NCI-H2171 treated with DMSO at 0.1 percent for 48 hours (cell line): ENCODE measurements at places on chromosomes 11 and 22.

DNA sequence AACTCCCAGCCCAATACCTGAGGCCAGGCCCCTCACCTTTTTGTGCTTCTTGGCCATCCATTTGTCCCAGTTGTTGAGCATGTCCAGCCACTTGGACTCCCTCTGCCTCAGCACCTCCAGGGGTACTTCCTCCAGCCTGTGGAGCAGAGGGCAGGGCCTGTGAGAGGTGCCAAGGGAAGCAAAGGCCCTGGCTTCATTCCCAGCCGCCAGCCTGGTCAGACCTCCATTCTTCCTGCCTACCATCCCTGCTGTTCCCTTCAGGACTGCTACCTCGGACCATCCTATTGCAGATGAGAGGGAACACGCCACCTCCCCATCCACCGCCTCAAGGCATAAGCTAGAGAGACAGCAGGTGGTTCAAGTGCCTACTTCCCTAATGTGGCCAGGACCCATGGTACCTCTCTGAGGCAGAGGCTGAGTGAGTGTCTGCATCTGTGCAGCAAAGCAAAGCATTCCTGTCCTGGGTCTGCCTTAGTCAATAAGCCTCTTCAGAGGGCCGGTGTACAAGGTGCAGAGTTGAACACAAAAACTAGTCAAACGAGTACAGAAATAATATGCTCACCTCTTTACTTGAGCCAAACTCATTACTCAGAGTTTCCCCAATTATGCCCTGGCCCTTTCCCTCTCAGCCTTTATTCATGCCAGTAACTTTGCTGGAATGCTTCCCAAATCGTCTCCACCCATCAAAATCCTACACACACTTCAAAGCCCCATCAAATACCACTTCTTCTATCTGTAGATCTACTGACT, 15.4 kb upstream of the CASTOR1 start:
- no peak for DNase-seq

DNA sequence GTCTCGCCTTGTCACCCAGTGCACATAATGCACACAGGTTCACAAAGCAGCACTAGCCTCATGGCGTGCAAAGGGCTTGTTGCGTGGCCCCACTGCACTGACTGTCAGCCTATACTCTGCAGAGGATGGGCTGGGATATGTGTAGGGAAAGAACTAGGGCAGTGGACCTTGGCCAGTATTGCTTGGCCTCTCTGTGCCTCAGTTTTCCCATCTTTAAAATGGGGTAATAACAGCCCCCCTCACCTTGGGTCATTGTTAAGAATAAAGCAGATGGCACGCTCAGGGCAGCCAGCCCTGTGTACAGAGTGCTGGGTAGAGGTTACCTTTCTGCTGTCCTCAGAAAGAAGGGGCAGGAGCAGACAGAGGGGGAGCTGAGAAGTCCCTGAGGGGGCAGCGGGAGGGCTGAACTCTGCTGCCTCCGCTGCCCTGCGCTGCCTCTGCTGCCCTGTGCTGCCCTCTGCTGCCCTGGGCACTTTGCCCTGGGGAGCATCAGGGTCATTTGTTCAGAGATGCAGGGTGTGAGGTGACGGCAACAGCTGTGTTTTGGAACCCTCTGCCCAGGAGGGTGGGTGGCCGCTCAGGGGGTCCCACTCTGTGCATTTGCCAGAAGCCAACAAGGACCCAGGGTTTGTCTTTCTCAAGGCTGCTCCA, 71.2 kb downstream of the CACNA1I start:
- DNase-seq, result no peak

DNA sequence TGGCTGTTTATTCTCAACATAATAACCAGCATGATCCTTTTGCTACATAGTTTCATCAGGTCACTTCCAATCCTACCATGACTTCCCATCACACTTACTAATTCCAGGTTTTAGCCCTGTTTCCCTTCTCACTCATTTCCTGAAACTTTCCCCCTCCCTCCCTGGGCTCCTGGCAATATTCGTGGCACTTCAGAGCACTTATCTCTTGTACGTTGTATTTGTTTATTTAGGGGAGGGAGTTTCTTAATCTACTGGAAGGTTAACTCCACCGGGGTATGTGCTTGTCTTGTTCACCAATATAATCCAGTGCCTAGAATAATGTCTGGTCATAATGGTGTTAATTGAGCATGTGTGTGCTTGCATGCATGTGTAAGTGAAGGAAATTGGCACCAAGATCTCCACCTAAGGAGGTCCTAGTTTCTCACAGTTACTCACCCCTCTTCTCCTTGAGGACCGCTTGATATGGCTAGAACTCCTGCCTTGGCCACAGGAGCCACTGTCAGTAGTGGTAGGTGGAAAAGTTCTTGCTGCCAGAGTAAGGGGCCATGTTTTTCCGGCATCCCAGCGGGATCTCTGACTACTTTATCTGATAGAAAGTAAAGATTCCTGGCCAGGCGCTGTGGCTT, 11.7 kb downstream of the EIF3L start:
- no peak for DNase-seq

- no peak for DNase-seq
Measured at GRCh38 chr11:18365741-18366140, 28.6 kb upstream of the LDHA start.

DNA sequence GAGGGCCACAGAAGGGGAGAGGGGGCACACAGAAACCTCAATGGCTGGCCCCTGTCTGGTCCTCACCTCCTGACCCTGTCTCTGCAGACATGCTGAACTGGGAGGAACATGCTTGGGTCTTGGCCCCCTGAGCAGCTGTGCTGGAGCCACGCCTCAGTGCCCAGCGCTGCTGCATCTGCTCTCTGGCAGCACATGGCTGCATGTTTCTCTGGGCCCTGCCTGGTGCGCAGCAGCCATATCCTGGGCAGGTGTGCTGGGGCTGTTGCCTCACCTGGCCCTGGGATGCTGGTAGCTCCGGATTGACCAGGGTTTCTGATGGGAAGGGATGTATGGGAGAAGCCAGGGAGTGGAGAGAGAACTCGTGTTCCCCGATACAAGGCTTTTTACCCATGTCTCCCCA, 248.0 kb downstream of the ST3GAL4 start:
- DNase-seq, result peak; percentile 19

DNA sequence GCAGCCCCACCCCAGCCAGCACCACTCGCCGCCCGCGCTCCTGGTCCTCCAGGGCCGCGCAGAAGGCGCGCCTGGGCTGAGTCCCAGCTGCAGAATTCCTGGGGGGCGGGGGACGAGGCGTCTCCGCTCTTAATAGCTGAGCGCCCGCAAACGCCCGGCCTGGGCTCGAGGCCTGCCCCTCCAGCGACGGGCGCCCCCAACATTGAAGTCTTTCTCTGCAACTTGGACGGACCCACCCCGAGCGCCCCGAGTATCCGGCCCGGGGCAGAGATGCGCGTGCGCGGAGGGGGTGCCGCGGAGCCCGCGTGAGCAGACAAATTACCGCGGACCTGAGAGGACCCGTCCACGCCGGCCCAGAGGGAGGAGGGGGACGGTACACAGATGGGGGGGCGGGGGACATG, 6.7 kb upstream of the SYT7 start:
- no peak for DNase-seq

- DNase-seq, result peak; percentile 81
Measured at GRCh38 chr11:69447786-69448185, 33.7 kb upstream of the LINC01488 start.

DNA sequence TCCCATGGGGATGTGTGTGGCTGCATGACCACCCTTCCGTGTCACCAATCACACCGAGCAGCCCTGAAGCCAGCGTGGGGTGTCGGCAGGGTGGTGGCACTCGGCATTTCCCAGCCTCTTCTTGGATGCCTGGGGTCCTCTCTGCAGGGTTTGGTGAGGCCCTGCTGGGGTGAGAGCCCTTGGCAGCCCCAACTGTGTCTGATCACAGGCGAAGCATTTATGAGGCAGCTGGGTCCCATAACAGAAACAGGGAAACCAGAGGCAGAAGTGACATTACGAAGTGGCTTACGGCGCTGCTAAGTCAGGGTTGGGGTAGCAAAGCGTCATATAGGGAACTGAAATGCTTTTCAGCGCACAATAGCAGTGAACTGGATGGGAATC, 92.3 kb upstream of the SEPTIN5 start:
- DNase-seq, result no peak

- DNase-seq, result no peak
Measured at GRCh38 chr22:28402539-28402938, 277.1 kb downstream of the TTC28 start.

DNA sequence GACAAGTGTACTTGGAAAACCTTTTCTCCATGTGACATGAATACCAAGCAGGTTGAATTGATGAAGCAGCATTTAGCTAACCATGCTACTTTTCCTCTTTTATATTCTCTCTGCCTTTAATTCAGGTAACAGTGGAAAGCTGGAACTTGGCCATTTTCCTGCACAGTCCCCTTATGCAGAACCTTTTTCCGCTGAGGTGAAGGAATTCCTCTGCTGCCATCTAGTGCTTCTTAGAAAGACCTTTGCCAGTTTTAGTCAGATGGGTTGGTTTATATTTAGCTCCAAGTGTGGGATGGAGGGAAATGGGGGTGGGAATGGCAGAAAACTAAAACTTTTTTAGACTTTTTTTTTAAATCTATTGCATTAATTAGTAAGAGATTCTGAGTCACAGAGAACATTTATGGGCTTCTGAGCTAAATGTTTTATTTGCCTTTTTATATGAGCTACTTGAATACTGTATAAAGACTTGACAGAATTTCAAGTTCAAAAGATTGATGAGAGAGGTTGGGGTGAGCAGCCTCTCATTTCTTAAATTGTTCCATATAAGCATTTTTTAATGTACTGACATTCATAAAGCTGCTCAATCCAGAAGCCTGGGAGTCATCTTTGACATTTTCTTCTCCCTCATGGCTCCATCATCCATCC, 153.9 kb upstream of the ZC3H12C start:
- peak; percentile 93 for DNase-seq

DNA sequence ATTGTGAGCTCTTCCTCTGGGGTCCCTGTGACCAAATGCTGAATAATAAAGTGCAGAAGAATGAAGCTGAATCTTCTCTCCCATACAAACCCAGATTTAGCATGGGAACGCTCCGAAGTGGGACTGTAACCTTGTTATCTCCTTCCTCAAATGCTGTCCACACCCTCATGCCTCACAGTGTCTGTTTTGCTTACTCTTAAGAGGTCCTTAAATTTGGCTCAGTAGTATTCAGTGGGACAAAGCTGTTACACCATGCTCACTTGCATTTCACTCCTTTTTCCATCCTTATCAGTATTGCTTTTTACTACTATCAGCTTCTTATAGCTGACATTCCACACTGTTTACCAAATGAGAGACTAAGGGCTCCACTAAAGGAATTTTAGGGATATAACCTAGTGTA, 13.8 kb upstream of the AMOTL1 start:
- DNase-seq, result no peak

DNA sequence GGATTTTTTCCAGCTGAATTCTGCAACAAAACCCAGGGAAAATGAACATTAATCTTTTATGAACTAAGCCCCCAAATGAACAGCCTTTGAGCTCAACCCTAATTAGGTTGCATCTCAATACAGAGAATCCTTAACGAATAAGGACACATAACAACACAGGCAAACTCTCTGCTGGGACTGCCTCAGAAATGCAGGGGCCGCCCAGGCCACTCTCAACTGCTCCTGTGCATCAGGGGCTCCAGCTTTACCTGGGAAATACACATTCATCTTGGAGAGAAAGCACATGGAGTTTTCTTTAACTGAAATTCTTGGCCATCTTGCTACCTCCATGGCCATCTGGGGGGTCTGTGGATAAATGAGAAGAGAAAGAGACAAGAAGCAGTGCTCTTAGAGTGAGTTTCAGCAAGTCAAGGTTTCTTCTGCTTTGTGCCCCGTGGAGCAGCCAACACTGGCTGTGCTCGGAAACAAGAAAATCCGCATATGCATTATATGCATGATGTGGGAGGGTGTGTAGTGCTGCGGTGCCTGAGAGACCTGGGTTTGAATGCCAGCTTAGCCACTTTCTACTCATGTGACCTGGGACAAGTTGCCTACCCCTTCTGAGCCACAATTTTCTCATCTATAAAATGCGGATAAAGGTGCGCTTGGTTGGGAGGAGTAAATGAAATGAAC, 81.9 kb upstream of the RCN1 start:
- no peak for DNase-seq
